ENCODE measurements at places on chromosomes 11 and 22. TPM values are rescaled to one million over a fixed set of nuclear protein-coding genes. Genes with fewer than 3 reads are reported as not detected.

BTG4 gene
- polyA plus RNA-seq: 0.34 TPM

TTC28 gene
- 5.8 TPM for polyA plus RNA-seq

DNA sequence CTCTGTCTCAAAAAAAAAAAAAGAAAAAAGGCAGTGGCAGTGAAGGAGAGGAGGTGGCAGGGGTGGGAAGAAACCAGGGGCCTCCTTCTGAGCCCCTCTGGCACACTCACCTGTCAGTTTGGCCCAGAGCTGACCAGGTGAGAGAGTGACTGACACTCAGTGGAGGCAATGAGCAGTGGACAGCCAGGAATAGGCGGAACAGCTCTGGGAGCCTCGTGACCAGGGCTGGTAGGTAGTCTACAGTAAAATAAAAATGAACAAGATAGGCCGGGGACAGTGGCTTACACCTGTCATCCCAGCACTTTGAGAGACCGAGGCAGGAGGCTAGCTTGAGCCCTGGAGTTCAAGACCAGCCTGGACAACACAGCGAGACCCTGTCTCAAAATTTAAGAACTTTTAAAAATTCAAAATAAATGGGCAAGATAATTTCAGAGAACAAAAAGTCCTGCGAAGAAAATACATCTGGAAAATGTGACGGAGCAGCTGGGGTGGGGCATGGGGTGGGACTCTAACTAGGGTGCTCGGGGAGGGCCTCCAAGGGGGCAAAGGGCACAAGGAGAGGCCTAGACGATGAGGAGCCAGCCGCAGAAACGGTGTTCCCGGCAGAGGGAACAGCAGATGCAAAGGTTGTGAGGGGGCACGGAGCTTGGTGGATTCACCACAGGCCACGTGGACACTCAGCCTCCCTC lies 3.8 kb upstream of the PDXP start:
- DNase-seq: no peak

- DNase-seq: peak; percentile 70
Observed at GRCh38 chr11:69131644-69132300, 24.0 kb upstream of the SMIM38 start.

LARGE2 gene
- 2.4 TPM for polyA plus RNA-seq

DNA sequence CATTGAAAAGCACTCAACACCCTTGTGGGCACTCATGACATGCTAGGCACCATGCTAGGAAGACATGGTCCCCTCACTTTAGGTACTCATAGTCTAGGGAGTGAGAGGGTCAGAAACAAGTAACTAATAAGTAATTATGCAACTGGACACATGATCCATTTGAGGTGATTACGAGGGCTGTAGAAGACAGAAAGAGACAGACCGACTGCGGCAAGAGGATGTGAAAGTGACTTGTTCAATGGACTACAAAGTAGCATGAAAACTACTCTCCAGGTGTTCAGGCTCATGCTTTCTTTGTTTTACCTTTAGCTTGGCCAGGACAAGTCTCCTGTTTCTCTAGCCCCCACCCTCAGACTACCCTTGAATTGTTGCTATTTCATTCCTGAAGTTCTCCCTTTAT lies 310.8 kb upstream of the SORL1-AS1 start:
- no peak for DNase-seq

DNA sequence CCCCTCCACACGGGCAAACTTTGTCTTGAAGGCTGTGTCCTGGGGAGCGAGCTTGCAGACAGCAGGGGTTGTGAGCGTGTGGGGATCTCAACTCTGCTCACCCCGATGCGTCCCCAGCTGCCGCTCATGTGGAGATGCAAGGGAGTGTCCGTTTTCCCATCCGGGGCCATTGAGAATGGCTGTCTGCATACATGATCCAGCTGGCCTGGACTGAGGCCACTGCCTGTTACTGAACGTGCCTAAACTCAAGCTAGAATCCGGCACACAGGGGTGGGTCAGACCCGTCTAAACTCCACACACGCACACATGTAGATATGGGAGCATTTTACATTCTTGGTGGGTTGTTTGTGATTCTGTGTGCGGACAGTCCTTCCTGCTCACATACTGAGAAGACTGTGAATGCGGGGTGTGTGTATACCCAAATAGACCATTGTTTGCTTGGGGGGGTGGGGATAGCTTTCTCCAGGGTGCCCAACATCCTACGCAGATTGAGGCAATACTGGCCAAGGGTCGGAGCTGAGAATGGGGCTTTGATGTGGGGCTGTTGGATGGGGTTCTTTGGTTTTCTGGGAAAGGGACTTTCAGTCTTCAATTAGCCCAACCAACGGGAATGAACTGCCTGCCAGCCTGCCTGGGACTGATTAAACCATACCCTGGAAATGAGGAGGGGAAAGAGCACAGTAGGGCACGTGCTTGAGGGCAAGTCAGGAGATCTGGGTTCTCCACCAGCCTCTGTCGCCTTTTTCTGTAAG lies 60.4 kb downstream of the ST3GAL4 start:
- DNase-seq: no peak

RCE1 gene
- polyA plus RNA-seq: 25.4 TPM
